Activated naive CD8-positive, alpha-beta T cell treated with anti-CD3 and anti-CD28 coated beads, Interleukin-2, amount 10 ng/mL, durations not matched to agents 7 days and 5 days (primary cell): ENCODE measurements at places on chromosomes 5 and 9.

- DNase-seq = no peak
Measured at GRCh38 chr5:80141147-80141671, 106.1 kb downstream of the THBS4 start.

DNA sequence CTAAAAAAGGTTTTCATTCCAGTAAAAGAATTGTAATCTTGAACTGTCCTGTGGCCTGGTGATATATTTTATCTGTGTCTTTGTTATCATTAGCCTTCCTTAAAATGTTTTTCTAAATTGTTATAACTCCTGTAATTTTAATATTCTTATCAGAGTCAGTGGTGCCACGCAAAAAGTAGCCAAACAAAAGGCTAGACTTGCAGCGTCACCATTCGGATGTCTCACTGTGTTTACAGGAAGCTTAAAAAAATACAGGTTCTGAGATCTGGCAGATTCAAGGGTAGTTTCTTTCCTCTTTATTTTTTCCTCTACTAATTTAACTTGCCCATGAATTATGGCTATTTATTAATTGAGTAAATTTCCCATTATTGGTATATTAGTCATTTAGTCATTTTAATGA is 362.3 kb downstream of the MAT2B start:
- DNase-seq = no peak

DNA sequence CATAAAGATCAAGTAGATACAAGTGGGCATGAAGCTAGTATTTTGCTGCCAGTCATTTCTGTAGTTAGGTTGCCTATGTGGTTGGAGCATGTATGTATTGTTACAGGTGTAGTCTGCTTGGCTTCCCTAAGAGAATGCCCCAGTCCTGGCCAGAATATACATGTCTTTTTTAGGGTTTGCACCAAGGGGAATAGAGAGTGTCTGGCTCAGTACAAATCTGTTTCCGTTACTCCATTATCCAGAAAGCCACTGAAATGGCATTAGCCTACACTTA is 23.2 kb downstream of the TGFBR1 start:
- DNase-seq = no peak

DNA sequence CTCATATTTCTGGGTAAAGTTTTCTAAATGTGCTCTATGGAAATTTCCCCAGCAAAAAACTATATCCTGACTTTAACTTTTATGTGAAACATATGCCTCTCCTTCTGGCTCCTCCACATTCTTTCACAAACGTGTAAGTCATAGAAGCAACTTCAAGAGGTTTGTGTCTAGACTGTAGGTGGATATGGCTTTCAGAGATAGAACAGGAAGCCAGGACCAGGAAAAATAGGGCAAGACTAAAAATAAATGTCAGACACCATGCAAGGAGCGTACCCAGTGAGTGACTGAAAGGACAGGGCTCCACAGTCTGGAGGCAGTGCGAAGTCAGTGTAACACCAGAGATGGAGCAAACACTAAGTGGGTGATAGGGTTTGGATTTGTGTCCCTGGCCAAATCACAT is 240.7 kb downstream of the COX7C start:
- DNase-seq = no peak

GRCh38 chr9:98667005-98667640 is 41.6 kb downstream of the GABBR2 start:
- DNase-seq = no peak

DNA sequence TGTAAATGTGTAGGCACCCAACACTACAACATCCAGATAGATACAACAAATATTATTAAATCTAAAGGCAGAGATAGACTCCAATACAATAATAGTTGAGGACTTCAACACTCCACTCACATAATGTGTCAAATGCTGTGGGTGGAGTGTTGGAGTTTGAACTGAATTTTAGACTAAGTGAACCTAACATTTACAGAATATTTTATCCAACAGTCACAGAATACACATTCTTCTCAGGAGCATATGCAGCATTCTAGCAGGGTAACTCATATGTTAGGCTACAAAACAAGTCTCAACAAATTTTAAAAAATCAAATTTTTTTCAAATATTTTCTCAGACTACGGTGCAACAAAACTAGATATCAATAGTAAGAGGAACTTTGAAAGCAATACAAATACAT is 648.7 kb upstream of the CDH18 start:
- DNase-seq = no peak

GRCh38 chr5:72555871-72556270 is 48.7 kb upstream of the ZNF366 start:
- no peak for DNase-seq

GRCh38 chr5:74538206-74538661 is 102.3 kb downstream of the ENC1 start:
- DNase-seq = no peak

DNA sequence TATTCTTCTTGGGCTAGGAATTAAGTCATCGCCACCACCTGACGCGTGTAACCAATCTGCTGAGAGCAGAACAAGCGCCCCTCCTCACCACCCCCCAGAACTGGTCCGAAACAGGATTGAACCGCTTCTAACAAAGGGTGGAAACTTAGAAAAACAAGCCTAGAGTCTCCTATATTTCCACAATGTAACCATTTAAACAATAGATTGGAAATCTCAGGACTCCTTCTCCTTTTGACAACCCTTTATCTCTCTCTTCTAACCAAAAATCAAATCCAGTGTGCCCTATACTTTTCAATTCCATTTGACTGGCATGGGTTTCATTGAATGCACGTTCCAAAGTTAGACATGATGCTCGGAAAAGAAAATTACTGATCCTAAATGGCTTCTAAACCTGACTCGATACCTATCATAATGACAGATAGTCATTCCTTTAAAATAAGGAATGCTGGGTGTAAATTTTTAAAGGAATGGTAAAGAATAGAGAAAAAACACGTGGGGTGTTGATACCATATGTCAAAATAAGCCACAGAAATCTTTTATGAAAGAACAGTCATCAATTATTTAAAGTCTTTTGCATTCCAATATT is 1.2 kb downstream of the ARRDC3 start:
- DNase-seq = peak; percentile 60

DNA sequence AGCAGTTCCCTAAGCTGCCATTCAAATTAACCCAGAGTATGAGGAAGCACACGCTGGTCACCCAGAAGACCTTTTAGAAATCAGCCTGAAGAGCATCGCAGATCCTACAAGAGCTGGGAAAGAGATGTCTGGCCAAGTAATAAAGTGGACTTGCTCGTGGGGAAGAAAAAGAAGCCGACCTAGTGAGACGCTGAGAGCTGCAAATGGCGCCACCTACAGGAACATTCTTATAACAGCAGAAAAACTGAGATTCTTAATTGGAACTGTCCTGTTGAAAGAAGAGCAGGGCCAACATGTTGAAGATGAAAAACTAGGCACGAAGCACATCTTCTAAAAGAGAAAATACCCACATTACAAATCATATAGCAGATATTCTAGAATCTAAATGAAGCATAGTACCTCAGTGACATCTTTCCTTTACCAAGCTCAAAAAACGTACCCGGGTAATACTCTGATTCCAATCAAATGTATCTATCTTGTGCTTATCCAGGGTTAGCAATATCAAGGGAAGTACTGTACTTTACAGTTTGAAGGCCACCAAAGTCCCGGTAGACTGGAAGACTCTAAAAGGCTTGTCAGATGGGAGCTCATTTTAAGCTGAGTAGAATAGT is 3.9 kb upstream of the GNAQ start:
- DNase-seq = peak; percentile 39

DNA sequence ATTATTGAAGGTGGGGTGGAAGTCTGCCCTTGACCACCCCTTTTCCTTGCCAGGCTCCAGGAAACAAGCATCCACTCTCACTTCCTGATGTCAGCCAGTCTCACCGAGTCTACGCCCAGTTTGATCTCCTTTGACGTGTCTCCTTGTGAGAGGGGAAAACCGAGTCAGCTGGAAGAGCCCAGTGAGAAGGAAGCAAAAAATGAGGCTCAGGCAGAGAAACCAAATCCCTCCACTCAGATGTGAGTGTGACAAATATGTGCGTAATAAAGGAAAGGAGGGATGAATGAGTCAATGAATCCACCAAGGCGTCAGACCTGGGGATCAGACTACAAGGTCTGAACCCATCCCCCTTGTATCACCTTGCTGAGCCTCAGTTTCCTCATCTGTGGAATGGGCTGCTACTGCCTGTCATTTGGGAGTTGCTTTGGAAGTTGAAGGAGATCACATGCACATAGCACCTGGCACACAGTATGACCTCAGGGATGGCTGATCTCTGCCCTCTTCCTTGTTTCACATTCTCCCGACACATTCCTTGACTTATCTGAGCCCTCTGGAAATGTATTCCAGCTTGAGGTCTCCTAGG is 61.3 kb upstream of the XPA start:
- DNase-seq = no peak

- DNase-seq = no peak
Measured at GRCh38 chr5:63958654-63959053, 3.6 kb downstream of the HTR1A start.

- DNase-seq = no peak
Measured at GRCh38 chr5:175822225-175822624, 49.2 kb upstream of the CPLX2 start.

GRCh38 chr9:4929917-4930316 is 55.2 kb upstream of the JAK2 start:
- no peak for DNase-seq

GRCh38 chr5:56565644-56566043 is 249.7 kb upstream of the MAP3K1 start:
- DNase-seq = no peak

DNA sequence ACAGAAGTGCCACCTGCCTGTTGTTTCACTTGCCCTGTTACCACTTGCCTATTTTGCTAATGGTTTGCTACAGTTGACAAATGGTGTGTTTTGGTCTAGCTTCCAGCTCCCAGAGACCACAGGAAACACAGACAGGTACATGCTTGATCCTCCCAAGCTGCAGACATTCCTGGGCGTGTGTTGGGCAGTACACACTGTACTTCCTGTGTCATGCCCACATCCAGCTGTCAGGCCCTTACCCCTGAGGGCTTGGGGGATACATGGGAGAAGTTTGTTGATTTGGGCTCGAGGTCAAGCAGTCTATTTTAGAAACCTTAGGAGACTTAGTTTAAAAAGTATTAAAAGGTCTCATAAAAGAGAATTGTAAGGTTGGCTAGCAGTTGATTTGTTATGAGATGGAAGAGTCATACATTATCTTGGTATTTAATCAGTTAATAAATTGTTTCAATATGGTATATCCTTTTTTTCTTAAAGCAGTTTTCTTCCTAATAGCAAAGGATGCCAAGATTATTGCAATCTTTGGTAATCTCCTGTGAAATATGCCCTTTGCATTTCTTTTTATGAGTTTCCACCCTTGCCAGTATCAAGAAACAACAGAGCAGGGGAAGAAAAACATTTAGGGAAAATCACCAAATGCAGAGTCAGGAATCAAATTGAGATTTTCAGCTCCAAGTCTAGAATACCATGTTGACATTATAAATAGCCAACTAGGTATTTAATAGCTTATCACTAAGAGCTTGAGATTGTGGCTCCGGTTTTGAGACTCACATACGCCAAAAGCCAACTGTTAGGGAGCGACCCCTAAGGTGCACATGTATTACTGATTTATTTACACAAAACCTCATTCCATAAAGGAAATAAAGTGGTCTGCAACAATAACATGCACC is 52.3 kb upstream of the CD180 start:
- DNase-seq = no peak

DNA sequence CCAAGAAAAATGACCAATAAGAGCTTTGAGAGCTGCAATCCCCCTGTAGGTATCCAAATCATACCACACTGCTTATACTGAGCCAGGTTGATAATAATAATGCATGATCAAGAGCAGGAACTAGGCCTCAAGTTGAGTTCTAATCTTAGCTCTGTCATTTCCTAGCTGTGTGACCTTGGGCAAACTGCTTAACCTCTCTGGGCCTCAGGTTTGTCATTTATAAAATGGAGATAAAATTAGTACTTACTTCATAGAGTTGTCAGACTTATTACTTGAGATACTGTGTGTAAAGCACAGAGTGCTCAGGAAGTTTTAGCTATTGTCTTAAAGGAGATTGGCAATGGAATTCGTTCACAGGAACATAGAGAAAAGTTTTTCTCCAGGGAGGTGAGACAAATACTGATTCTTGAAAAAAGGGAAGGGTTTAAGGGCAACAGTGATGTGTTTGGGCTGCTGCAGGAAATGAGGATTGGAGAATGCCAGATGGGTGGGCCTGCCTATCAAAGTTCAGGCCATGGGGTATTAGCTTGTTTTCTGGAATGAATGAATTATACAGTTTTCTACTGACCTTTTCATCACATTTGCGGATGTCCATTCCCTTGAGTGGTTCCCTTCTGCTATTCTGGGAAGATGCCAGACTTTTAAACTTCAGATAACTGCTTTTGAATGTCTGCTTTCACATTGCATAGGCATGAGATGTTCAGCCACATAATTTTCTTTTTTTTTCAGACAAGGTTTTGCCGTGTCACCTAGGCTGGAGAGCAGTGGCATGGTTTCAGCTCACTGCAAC is 10.2 kb upstream of the ATP6V0E1 start:
- DNase-seq = no peak

DNA sequence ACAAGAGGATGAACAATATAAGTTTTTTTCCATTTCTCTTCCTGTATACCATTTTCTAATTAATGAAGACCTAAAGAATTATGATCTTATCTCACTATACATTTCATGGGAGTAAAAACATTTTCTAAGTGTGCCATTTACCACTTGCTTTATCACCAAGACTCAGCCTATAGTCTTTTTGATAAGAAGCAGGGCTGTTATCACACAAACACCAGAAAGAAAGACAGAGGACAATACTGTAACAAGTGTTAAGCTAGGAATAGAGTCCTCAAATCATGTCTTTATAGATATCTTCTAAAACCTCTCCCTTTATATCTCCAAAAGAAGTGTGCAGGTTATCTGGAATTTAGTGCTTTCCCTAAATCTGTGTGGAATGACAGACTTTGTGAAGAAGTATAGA is 119.7 kb downstream of the FAM174A start:
- no peak for DNase-seq

DNA sequence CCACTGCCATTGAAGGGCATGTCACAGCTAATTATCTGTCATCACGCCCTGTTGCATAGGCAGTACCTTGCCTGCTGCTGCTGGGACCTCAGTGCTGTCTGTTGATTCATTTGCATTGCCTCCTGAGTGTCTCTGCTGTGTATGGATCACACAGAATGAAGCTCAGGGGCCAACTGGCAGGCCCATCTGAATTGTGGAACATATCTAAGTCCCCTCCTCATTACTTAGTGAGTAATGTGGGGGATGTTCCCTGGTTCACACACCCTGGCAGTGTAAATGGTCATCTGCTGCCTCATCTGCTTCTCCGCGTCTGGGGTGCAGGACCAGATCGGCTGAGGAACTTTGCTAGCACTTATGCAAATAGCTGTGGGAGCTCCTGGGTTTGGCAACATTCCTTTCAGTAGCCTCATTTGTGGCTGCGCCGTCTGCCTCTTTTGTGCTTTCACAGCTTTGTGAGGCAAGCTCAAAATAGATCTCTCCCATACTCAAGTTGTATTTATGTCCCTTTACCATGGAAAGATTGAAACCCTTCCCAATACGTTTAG is 25.4 kb downstream of the TYRP1 start:
- DNase-seq = no peak
